ENCODE measurements at places on chromosomes 13 and 19.

- no peak for DNase-seq
Measured at GRCh38 chr19:44789943-44790483, 12.3 kb downstream of the CBLC start.

GRCh38 chr13:52847682-52848432, 583 bp downstream of the PCDH8 start:
- no peak for DNase-seq

DNA sequence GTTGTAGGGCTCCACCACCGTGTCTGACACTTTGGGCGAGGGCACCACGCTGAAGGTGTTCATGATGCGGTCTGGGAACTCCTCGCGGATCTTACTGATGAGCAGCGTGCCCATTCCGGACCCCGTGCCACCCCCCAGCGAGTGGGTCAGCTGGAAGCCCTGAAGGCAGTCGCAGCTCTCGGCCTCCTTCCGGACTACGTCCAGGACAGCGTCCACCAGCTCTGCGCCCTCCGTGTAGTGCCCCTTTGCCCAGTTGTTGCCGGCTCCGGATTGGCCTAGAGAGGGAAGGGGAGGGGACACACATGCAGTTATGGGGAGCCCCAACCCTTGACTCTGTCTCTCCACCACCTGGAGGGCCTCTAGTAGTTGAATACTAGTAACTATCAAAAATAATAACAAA, 6.2 kb downstream of the TUBB4A start:
- DNase-seq, result no peak

DNA sequence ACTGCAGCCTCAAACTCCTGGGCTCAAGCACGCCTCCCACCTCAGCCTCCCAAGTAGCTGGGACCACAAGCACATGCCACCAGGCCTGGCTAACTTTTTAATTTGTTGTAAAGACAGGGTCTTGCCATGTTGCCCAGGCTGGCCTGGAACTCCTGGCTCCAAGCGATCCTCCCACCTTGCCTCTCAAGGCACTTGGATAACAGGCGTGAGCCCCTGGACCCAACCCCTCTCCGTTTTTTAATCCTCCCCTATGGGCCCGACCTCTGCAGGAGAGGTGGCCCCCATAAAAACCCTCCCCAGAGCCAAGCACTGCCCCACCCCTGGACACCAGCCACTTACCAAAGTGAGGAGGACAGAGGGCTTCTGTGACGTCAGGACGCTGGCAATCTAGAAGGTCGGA, 28.6 kb downstream of the PEPD start:
- no peak for DNase-seq

DNA sequence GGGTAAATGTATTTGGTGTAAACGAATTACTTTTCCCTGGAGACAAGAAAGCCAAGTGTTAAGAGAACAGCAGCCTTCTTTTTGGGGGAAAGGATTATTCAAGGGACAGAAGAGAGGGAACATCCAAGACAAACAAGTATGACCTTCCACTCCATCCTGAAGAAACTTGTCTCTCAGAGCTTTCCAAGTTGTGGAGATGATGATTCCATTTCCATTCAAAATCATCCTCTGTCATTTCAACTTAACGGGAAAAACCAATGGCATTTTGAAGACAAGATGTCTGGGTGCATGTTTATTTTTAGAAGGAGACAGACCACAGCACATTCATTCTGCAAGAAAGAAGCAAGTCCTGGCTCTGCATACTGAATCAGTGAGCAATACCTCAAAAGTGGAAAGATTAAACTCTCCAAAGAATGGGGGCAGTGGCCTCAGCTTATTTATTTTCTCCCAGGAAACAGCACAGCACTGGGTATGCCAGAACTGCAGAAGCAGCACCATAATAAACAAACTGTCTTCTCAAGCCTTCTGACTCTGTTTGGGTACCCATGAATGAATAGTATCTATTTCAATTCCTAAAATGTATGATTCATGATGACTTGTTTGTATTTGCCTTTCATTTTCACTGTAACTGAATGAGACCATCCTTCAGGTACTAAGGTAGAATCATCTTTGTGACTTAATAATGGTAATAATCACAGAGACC, 541.0 kb downstream of the RFC3 start:
- no peak for DNase-seq

DNA sequence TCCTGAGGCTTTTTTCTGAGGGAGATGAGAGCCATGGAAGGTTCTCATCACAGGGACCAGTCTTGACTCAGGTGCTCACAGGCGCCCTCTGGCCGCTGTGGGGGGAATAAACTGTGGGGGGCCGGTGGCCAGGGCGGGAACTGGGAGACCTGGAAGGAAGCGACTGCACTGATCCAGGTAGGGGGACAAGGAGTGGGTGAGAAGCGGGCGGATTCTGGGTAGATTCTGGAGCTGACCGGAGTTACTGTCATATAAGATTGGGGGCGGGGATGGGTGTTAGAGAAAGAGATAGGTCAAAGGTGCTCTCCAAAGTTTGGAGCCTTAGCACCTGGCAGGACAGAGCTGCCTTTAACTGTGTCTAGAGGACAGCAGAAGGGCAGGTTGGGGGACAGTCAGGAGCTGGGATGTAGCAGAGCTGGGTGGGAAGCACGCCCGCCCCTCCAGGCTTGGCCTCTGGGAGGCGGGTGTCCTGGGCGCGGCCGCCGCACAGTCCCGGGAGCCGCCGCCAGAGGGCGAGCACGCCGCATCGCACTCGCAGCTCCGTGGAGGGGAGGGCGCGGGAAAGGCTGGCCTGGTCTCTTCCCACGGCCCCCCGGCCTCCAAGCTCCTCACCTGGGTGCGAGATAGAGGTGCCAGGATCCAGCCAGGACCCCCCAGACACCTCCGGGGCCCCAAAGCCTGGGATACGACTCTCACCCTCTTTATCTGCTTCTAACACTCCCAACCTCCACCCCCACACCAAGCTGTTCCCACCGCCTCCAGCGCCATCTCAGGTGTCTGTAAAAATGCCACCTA, 4.2 kb upstream of the DAND5 start:
- DNase-seq, result peak; percentile 80

DNA sequence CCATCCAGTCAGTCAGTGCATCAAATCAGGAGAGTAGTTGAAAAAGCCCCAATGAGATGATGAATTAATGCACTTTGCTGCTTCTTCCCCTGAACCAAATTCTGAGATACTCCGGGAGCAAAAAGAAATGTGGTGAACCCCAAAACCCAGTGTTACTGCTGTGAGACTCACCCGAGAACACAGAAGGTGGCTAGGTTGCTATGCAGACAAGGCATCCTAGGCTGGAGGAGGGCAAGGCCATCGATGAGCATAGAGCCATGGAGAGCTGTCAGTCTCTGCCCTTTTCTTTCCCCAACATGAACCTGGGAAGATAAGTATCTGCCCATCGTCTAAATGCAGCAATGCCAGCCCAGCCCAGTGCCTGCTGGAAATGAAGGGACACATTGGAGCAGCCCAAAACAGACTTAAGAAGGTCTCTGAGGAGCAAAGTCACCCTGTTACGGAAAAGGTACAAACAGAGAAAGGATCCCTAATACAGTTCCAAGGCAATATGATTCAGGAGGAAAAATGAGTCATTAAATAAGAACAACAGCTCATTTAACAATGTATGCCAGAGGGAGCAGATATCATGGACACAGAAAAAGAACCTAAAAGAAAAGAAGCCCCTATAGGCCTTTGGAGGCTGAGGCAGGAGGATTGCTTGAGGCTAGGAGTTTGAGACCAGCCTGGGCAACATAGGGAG, 272.0 kb downstream of the FOXO1 start:
- no peak for DNase-seq

- no peak for DNase-seq
Measured at GRCh38 chr13:50158385-50159165, 143.3 kb downstream of the KCNRG start.

DNA sequence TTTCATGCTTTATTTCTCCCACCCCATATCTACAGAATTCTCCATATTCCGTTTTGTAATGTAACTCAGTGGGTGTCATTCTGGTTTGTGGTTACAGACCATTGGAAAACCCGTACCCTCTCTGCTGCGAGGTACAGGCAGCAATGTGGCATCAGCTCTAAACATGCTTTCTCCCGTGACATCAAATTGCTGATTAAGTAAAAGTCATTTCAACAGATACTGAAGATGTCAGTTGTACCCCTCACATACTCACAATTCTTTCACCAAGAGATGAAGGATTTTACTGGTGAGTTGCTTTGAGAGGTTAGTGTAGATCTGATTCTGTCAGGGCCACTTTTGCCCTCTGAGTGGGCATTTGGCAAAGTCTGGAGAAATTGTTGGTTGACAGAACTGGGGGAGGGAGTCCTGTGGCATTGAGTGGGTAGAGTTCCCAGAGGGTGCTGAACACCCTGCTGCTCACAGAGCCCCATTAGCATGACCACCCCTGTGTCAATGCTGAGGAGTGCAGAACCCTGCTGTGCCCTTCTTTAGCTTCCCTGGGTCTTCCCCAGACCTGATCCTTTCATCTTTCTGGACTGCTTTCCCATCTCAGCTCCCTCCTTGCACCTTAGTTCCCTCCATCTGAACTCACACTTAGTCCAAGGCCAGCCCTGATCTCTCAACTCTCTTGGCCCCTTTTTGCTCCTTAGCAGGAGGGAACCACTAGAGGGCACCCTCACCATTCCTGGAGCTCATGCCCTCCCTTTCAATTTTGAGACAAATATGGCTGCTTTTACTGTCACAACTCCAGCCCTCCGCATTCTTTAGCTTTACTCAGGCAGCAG, 39.9 kb upstream of the CEACAM8 start:
- no peak for DNase-seq

DNA sequence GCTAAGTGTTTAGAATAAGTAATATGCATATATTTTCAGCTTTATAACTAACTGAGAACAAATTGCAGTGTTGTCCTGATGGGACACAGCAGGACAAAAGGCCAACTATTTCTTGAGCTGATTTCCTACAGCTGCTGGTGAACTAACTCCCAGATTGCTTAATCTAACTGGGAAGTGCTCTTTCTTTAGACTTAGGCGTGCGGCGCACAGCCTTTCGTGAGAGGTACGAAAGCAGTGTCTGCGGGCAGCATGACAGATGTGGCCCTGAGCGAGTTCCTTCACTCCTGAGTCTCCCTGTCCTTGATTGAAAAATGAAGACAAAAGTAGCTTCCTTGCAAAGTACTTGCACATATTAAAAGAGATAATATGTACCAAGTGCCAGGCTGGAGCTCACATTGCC, 47.3 kb upstream of the NPAS1 start:
- DNase-seq, result no peak

GRCh38 chr19:2330632-2331284, 2.3 kb downstream of the SPPL2B start:
- no peak for DNase-seq

GRCh38 chr19:50556282-50557008, 11.8 kb downstream of the LRRC4B start:
- peak; percentile 93 for DNase-seq

DNA sequence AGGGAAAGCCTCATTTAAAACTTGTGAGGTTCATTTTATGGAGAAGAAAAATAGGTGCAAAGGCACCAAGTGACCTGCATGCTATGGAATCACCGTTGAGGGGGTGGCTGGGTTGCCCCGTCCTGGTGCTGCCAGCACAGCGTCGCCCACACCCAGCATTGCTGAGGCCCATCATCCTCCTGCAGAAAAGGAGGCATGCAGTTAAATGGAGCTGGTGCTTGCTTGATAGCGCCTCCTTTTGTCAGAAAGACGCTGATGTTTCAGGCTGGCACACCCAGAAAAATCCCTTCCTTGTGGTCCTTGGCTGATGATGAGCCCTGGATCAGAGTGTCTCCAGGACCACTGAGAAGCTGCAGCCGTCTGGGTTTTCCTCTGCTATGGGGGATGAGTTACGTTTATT, 36.9 kb downstream of the DHRS12 start:
- DNase-seq, result no peak

DNA sequence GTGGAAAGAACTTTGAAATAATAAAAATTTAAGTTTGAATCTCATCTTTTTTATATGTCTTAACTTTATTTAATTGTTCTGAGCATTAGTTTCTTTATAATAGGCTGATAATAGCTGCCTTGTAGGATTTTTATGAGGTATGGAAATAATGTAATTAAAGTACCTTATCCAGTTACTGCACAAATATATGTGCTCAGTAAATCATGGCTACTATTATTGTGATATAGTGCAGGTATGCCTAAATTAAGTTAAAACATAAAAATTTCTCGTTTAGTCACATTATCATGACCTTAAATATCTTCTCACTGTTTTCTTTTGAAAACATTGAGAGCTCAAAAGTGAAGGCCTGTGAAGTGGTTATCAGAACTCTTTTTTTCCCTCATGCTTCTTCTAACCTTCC, 62.9 kb downstream of the NDFIP2 start:
- no peak for DNase-seq

- DNase-seq, result no peak
Measured at GRCh38 chr13:96730676-96731075, 263.6 kb downstream of the OXGR1 start.

DNA sequence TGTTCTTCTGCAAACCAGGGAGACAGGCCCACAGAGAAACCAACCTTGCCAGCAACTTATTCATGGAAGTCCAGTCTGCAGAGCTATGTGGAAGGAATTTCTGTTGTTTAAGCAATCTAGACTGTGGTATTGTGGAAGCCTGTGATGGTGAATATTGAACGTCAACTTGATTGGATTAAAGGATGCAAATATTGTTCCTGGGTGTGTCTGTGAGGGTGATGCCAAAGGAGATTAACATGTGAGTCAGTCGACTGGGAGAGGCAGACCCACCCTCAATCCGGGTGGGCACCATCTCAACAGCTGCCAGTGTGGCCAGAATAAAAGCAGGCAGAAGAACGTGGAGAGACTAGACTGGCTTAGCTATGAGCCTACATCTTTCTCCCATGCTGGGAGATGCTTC, 606.0 kb downstream of the EFNB2 start:
- DNase-seq, result no peak

DNA sequence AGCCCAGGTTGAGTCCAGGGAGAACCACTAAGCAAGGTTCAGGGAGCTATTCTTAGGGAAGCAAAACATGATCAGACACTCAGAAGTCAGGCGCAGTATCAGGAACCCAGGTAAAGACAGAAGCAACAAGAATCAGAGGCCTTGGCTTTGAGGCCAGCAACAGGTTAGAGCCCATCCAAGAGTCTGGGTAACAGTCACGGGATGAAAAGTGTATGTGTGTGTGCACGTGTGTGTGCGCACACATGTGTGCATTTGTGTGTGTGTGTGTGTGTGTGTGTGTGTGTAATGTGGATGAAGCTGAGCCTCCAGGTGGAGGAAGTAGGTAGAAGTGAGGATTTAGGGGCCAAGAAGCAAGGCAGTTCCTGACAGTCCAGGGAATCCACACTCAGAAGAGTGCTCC, 63.1 kb downstream of the CCNA1 start:
- DNase-seq, result no peak

- DNase-seq, result no peak
Measured at GRCh38 chr19:13881692-13882418, 4.9 kb downstream of the NANOS3 start.

- DNase-seq, result no peak
Measured at GRCh38 chr13:25018729-25019115, 77.2 kb upstream of the PABPC3 start.

Data from progenitor cell of endocrine pancreas (in vitro differentiated cells).